ENCODE measurements at places on chromosomes 7 and 10.

DNA sequence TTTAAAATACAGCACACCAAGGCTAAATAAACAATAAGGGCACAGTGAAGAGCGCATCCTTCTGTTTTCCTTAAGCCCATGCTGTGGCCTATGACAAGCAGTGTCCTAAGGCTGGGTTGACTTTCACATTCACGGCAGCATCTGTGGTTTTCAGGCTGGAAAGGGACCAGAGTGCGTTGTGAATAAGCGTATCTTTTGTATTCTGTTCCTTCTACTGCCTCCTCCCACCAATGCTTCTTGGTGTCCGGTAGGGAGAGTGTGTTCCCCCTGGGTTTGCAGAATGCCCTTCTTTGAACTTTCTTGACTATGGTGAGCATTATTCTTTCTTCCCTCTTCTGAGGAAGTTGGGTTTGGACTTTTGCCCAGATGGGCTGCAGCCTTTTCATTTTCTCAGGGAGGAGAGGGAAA, 73.6 kb downstream of the ABCA13 start:
- no peak for DNase-seq

DNA sequence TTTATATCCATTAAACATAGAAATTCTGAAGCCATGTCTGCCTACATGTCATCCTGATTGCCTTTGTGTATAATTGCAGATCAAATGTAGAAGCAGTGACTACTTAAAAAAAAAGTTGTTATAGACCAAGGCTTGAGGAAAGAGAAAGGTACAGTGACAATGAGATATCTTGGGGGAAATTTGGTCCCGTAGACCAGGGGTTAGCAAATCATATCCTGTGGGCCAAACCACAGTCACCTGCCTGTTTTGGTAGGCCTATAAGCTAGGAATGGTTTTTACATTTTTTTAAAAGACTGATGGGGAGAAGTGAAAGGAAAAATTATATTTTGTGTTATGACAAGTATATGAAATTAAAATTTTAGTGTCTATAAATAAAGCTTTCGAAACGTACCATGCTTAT, 12.9 kb downstream of the PAPSS2 start:
- no peak for DNase-seq

- DNase-seq, result no peak
Observed at GRCh38 chr7:137446025-137446424, 102.5 kb upstream of the PTN start.

- DNase-seq, result no peak
Observed at GRCh38 chr7:4816419-4817080, 41.1 kb downstream of the AP5Z1 start.

- no peak for DNase-seq
Observed at GRCh38 chr10:48554656-48555055, 50.2 kb downstream of the ARHGAP22 start.

DNA sequence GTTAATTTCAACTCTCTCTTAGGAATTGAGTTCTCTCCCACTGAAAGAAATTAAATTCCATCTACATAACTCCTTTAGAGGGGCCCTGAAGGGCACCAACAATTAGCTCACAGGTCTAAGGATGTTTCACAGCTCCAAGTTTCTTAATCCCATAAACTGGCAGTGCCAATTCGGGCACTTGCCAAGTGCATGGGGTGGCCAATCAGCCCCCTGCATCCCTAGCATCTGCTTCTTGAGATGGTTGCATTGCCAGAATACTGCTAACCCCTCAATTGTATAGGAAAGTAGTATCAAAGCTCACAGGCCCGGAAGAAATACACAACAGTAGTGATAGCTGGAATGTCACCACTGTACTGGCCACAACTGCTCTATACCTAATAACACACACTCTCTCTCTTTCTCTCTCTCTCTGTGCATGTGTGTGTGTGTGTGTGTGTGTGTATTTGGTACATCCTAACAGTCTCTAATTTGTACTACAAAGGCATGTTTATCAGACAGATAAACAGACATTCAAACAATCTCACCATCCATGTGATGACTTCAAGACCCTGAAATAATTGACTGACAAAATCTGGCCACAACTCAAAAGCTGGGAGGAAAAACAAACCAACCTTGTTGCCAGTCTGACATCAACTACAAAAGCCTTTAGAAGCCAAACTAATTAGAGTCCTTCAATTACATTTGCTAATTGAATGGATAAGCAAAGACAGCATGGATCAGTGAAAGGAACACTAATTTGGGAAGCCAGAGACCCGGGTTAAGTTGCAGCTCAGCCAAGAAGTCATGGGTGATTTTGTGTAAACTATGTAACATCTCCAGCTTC, 27.8 kb downstream of the HIBADH start:
- DNase-seq, result no peak

GRCh38 chr7:81657551-81657950, 112.3 kb downstream of the HGF start:
- DNase-seq, result no peak

- no peak for DNase-seq
Observed at GRCh38 chr7:54858008-54858692, 99.1 kb upstream of the SEC61G start.

GRCh38 chr7:16594061-16594460, 51.5 kb downstream of the ANKMY2 start:
- no peak for DNase-seq

- no peak for DNase-seq
Observed at GRCh38 chr10:113244750-113245149, 294.7 kb downstream of the TCF7L2 start.
